ENCODE measurements at places on chromosomes 3 and 15.

- no peak for DNase-seq
Measured at GRCh38 chr15:51667478-51667877, 13.8 kb upstream of the SCG3 start.

GRCh38 chr3:55402886-55403609, 84.1 kb downstream of the WNT5A start:
- no peak for DNase-seq

GRCh38 chr15:78570710-78571109, 5.4 kb downstream of the CHRNA5 start:
- DNase-seq, result no peak

DNA sequence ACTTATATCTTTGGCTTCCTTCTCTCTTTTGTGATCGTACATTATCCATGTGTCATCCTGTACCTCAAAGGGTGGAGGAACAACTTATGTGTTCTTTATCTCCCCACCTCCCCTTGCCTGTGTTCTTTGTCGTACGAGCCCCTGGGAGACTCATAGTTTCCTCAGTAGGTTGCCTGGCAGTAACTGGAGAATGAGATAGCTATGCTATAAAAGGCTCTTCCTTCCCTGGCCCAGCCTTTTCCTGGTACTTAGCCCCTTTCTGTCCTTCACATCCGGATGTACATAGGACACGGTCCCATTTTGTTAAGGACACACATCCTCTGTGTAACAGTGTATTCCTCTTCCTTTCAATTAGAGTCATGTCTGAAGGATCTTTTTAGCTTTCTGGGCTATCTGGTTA, 32.1 kb downstream of the PLCL2 start:
- DNase-seq, result no peak

DNA sequence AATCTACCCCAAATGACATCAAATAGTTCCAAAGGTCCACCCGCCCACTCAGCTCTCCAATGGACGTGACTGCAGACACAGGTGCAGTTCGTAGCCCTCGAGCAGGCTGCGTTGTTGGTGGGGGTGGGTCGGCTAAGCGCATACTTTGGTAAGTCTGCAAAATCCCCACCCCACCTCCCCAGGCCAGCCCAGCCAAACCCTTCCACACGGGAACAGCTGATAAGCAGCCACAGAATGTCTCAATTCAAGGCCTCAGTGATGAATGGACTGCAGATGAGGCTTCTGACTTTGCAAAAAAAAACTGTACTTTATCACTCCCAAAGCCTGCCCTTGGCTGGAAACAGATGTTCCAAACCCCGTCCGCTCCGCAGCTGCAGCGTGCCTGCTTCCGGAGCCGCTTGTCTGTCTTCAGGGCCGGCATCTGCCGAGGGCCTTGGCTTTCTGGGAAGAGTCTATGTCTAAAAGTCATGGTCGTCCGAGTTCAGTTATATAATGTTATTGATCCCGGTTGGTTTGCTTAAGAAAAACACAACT, 38.2 kb downstream of the PCSK6 start:
- DNase-seq, result no peak

- no peak for DNase-seq
Measured at GRCh38 chr15:52445954-52446353, 82.7 kb downstream of the MYO5A start.

GRCh38 chr3:10017636-10018292, 8.5 kb upstream of the FANCD2 start:
- DNase-seq, result no peak

DNA sequence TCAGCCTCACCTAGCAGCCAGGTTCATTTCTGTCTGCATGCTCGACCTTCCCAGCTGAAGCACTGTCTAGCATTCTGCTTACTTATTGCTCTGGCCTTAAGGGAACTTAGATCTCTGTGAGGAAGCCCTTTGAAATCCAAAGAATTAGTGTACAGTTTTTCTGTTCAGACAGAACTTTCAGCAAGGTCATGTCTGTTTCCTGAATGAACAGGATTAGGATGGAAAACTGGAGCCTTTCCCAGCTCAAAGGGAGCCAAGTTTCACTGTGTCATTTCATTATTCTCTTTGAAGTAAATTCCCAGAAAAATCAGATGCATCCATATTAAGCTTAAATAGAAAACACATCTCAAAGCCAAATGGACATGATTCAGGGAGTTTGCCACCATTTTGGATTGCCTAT, 457.3 kb upstream of the KCNMB2 start:
- DNase-seq, result no peak

GRCh38 chr15:77568973-77569728, 63.6 kb downstream of the LINGO1 start:
- DNase-seq, result no peak

DNA sequence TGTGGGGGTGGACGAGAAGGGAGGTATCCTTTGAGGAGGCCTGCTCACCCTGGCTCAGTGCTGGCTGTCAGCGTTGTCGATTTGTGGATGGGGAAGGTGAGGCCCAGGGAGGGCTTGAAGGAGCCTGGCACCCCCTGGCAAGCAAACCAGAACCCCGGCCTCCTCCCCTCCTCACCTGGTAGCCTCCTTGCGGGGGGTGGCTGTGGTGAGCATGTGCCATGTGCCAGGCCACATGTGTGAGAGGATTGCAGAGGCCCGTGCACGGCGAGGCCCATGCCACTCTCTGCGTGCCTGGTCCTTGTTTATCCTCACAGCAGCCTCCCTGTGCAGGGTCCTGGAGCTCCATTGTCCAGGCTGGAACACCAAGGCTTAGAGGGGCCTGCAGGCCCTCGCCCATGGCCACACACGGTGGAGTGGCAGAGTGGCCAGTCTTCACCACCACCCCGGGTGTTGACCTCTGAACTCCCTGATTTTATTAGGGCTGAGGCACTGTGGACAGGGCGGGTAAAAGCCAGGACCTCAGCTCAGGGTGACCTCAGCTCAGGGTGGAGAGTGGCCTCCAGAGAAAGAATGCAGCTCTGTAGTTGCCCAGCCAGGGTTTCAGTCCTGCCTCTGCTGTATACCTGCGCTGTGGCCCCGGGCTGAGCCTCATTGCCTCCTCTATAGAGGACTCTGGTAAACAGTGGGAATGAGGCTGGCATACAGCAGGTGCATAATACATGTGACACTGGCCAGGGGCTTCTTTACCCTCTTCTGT, 29.1 kb downstream of the HDAC11 start:
- no peak for DNase-seq

GRCh38 chr15:62957130-62957529, 85.4 kb upstream of the TPM1 start:
- no peak for DNase-seq

- no peak for DNase-seq
Measured at GRCh38 chr3:139353920-139354556, 10.2 kb downstream of the MRPS22 start.

DNA sequence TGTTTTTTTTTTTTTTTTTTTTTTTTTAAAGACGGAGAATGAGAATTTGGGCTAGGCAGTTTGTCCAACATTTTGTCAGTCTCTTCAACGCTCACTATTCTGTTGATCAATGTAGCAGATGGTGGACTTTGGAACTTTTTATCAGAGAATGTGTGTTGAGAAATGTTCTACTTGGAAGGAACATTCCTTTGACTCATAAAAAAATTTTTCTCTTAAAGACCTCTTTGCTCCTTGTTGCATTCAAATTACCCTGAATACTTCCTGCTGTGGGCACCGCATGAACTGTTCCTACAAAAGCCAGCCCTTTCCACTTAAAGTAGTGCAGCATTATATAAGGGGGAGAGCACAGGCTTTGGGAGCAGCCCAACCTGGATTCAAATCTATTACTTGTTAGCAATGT, 182.9 kb downstream of the AKAP13 start:
- DNase-seq, result no peak

DNA sequence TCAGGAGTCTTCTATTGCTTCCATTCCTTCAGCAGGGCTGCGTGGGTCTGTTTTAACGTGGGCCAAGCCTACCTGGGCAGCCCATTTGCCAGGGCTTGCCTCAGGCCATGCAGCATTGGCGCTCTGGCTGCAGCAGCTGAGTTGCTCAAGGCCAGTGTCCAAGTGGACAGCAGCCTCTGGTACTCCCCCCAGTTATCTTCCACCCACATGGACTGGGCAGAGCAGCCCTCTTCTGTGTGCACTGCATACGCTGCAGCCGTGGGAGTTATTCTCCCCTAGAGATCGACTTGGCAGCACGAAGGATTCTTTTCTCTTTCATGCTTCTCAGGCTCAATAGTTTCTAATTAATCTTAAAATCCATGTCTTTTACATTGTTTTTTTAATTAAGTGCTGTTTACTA, 6.9 kb upstream of the CAPN3 start:
- DNase-seq, result no peak

- no peak for DNase-seq
Measured at GRCh38 chr3:185779461-185779860, 45.4 kb downstream of the IGF2BP2 start.

DNA sequence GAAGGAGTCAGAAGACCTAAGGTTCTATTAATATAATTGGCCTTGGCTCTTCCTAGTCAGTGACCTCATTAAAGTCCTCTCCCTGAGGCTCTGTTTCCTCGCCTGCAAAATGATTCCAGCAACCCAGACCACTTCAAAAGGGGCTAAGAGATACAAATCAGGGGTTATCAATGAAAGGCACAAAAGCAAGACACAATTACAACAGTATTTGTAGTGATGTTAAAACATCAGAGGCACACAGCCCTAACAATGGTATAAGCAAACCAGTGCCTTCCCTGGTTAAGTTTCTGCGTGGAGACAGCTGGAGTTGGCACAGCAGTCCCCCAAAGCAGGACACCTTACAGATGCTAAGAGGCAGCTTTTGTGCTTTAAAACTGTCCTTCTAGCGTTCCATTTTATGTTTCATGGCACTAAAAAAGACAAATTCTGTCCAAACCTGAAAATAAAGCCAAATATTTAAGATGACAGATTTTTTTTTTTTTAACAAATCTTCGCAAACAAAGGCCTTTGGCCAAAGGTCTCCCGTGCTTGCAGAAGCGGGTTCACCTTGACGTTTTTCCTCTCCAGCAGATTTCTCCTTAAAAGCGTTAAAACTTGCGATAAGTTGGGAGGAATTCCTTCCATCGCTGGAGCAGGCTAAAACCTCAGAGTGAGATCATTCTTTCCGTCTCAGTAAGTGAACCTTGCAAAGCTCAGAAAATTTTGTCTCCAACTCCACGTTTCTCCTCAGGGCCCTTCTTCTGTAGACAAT, 999 bp downstream of the ZNF280D start:
- DNase-seq, result no peak

GRCh38 chr3:173045770-173046382, 95.2 kb downstream of the SPATA16 start:
- DNase-seq, result no peak

DNA sequence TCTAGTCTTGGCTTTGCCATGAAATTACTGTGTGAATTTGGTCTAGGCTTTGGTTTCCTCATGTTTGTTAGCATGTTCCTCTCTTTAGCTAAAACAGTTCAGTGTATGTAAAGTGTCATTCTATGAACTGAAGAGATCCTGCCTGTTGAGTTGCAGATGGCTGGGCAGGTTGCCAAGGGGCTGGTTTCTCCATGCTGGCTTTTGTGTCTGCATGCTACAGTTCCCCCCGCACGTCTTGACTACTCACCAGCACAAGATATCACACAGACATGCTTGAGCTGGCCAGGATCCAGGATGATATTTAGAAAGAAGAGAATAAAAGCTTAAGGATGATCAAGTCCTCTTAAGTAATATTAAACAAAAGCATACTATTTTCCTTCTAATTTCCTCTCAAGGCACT, 90.2 kb downstream of the CERS3 start:
- peak; percentile 85 for DNase-seq

- DNase-seq, result no peak
Measured at GRCh38 chr3:8962226-8962861, 928 bp downstream of the RAD18 start.

GRCh38 chr3:12869035-12869621, 27.8 kb upstream of the RPL32 start:
- DNase-seq, result no peak

DNA sequence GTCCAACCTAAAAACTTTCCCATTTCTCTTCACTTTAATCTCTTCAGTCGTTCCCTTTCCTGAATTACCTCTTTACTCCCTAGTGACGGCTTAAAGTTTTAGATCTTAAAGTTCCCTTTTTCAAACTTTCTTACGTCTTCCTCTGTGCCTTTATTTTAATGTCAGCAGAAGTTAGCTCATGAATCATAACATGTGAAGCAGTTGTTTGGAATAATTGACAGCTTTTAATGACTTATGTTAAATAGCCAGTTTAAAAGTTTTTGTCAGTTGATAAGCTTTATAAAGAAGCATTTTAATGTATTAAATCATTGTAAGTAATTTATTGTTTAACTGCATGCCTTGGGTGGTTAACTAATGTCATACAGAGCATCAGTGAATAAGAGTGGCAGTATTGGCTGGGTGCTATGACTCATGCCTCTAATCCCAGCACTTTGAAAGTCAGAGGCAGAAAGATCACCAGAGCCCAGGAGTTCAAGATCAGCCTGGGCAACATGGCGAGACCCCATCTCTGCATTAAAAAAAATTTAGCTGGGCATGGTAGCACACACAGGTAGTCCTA, 33.9 kb downstream of the PIK3CA start:
- no peak for DNase-seq

GRCh38 chr3:60434950-60435349, 816.3 kb downstream of the FHIT start:
- DNase-seq, result no peak

DNA sequence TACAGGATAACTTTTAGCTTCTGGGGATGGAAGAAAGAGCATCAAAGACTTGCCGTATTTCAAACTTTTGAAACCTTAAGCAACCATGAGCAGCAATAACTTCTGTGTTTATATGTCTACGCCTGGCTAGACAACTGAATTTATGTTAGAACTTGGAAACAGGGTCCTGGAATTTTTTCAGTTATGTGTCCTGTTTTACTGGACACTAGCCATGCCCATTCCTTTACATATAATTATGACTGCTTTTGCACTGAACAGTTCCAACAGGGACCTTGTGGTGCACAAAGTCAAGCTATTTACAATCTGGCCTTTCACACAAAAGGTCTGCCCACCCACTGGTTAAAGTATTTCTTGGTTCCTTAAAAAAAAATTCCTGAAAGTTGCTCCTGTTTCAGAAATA, 37.1 kb downstream of the TJP1 start:
- DNase-seq, result no peak

DNA sequence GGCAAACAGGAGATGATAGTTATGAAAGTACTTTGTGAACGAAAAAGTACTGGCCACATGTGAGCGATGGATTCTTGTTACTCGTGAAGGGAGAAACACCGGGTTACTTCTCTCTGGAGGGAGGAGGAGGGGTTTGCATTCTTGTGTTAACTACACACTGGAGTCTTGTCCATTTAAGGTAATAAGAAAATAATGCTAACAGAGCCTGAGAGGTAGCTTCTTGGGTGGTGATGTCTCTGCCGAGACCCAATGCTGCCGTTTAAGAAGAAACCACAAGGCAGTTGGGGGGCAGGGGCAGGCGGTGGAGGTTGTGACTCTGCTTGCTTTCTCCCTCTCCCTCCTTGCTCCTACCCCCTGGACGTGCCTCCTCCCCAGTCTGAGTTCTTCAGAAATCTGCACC, 100.9 kb upstream of the ROPN1 start:
- DNase-seq, result no peak

GRCh38 chr3:172466553-172467130, 18.4 kb upstream of the GHSR start:
- DNase-seq, result no peak

Data from urinary bladder (tissue), 4 donors.